Kidney (tissue), 22 donors: ENCODE measurements at places on chromosomes 4 and X.

DNA sequence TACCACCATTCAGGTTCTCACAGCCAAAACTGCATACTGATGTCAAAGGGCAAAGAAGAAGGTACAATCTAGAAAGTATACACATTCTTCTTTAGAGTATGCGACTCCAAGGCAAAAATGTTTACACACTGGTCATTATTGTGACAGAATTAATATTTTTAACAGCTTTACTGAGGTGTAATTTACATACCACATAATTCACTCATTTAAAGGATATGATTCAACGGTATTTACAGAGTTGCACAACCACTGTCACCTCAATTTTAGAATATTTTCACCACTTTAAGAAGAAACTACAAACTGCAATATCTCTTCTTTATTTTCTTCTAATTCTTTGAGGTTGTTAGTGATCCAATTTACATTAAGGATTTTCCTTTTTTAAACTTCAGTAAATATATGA is 325.4 kb upstream of the SMIM31 start:
- DNase-seq: no peak

- DNase-seq: no peak
Observed at GRCh38 chr4:134862116-134862515, 660.5 kb upstream of the PABPC4L start.

GRCh38 chr4:48602763-48603162 is 112.7 kb downstream of the ZAR1 start:
- DNase-seq: no peak

DNA sequence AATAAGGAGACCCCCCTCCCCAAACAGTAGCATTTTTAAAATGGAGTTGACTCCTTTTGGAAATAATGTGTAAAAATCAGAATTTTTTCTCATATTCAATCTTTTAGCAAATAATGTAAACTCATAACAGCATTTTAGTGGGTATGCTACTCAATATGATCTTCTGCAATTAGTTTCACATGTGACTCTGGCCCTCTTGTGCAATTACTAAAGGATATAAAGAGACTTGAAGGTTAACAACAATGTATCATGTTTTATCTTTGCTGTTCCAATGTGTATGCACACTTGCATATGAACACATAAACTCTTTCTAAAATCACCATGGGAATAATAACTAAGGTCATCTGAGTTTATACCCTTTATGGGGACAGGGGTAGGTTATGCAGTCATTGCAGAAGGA is 39.9 kb upstream of the RXFP1 start:
- DNase-seq: no peak

- no peak for DNase-seq
Observed at GRCh38 chr4:151833174-151833573, 72.4 kb upstream of the GATB start.

- no peak for DNase-seq
Observed at GRCh38 chr4:56728512-56728911, 47.4 kb upstream of the HOPX start.

DNA sequence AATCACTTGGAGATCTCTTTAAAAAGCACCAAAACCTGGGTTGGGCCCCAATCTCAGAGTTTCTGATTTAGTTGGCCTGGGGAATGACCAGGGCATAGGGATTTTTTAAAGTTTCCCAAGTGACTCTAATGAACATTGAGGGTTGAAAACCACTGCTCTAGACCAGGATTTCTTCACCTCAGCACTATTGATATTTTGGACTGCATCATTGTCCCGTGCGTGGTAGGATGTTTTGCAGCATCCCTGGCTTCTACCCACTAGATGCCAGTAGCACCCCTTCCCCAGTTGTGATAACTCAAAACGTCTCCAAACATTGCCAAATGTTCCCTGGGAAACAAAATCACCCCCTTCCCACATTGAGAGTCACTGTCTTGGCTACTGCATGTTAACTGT is 61.8 kb downstream of the ATXN3L start:
- DNase-seq: no peak

DNA sequence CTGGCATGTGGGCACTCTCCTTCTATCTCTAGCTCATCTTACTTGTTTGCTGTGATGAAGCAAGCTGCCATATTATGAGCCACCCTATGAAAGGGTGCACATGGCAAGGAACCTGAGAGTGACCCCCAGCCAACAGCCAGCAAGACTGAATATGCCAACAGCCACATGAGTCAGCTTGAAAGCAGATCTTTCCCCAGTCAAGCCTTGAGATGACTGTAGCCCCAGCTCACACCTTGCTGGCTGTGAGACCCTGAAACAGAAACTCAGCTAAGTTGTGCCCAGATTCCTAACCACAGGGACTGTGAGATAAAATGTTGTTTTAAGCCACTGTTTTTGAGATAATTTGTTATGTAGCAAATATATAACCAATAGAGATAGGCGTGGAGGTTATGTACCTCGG is 36.2 kb downstream of the KDM5C start:
- no peak for DNase-seq

DNA sequence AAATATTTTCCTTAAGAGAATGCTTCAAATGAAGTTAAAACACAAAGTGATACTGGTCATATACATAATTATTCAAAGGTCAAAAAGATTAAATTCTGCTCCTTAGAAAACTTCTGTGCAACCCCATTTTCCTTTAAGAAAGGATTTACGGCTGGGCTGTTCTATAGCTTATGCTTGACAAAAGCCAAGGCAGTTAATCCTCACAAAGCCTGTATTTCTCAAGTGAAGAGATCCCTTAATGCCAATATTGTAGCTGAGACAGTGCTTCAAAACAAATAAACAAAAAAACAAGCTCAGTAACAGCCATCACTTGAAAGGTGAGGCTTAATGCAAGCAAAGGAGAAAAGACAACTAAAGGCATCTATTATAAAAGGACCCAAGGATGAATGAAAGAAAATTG is 42.5 kb downstream of the BTC start:
- no peak for DNase-seq

DNA sequence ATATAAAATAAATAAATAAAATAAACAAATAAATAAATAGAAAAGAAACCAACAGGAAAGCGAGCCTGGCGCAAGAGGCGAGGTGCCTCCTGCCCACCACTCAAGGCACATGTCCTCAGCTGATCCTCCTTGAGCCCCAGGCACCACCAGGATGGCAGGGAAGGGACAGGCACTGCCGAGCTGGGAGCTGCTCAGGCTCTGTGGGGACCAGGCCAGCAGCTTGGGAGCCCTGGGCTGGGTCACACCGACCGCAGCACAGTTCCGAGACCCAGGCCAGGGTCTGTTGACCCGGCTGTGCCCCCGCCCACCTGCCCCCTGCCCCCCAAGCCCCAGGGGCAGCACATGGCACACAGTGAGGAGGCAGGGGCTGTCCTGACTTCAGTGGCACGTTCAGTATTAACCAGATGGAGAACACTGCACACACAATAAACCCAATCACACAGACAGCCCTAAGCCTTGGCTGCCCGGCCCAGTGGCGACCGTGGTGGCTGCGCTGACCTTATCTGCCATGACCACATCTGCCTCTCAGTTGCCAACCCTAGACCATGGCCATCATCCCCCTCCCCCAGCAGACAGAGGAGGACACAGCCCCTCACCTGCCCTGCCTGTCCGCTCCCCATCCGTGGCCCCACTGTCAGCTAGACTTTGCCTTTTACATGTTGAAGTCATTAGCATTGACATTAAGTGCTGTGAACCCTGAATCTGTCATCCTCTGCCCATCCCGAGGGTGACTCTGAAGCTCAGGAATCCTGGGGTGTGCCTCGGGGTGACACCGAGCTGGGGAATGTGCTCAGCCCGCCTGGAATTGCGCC is 2.9 kb upstream of the TREX2 start:
- DNase-seq: peak; percentile 63

DNA sequence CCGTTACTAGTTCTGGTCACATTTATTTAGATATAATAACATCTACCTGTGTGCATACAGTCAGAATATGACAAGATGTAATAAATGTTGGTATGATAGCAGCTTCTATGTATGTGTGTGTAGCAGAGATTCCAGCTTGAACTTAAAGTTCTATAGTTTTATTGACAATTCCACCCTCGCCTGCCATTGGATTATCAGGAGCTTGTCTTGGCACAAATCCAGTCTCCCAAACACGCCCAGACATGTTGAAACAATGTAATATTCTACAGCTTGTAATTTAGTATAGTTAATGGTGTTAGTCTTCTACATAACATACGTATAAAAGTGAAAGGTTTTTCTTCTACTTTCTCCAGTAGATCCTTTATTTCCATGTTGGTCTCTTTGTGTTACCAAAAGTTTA is 44.4 kb downstream of the BBS12 start:
- no peak for DNase-seq

DNA sequence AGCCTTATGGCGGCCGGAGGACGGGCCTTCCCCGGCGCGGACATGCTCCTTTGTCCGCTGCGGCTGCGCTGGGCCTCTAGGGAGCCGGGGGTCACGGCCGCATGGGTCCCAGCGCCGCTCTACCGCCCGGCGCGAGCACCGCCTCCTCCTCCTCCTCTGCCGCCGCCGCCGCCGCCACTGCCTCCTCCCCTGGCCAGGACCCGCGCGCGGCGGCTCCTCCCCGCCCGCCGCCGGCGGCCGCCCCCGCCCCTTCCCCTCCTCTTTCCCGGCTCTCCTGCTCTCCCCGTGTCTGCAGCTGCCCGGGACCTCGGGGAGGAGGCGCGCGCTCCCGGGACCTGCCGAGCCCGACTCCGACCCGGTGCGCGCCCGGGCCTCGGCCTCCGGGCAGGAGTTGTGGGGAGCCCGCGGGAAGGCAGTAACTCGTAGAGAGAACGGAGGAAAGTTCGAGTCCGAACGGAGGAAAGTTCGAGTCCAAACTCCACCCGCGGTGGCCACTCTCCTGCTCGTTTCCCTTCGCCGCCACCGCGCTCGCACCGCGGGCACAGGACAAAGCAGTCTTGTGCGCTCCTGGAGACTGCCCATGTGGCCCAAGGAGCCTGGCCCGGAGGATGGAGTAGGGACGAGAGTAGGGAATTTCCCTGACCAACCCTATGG is at the start of gene ADGRA3:
Gene ADGRA3 (minus strand): TSS at position 179 of the 654 bp plus-strand sequence. CDS start 282 bp downstream, outside the sequence.
- peak; percentile 91 for DNase-seq

- DNase-seq: no peak
Observed at GRCh38 chr4:171846232-171846631, 33.0 kb downstream of the GALNTL6 start.

DNA sequence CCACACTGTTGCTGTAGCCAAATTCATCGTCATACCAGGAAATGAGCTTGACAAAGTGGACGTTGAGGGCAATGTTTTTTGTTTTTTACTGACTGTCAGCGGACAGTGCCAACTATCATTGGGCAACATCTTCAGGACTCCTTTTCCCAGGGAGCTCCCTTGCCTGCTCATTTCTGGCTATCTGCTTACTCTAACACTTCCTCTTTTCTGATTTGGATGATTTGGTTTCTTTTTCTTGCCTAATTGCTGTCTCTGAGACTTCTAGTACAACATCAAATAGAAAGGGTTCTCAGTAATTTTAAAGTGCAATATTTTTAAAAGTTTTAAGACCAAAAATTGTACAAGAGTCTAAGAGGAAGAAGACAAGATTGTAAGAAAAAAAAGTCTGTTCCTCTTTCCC is 92.0 kb upstream of the KLHL4 start:
- no peak for DNase-seq

- DNase-seq: no peak
Observed at GRCh38 chrX:153438532-153438931, 7.3 kb downstream of the TREX2 start.

DNA sequence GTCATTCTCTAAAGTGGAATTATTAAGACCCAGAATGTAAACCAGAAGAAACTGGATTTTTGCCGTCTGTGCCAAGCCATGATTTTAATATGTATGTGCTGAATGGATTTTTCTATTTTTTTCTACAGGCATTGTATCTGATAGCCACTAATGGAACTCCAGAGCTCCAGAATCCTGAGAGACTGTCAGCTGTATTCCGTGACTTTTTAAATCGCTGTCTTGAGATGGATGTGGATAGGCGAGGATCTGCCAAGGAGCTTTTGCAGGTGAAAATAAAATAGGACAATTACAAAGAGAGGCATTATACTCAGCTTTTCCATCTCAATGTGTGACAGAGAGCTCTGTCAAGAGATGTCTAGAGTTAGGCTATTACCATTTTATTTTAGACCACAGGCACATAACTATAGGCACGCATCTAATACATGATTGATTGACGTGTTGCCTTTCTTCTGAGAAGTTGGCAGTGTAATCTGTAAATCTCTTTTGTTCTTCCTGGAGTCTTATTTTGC is 53.9 kb downstream of the CAPN6 start:
- no peak for DNase-seq

DNA sequence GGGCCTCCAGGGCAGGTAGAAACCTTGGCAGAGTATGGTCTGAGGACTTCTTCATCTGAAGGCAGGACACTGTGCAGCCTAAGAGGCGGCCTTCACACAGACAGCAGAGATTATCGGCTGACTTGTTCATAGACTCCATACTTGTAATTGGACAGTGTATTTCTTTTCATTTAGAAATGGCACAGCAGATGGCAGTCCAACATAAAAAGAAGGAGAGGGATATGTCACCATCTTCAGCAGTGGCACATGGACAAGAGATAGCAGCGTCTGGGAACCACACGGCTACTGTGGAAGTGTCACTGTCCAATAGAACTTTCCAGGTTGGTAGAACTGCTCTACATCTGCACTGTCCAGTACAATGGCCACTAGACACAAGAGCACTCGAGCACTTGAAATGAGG is 21.7 kb upstream of the GEMIN8 start:
- DNase-seq: no peak

DNA sequence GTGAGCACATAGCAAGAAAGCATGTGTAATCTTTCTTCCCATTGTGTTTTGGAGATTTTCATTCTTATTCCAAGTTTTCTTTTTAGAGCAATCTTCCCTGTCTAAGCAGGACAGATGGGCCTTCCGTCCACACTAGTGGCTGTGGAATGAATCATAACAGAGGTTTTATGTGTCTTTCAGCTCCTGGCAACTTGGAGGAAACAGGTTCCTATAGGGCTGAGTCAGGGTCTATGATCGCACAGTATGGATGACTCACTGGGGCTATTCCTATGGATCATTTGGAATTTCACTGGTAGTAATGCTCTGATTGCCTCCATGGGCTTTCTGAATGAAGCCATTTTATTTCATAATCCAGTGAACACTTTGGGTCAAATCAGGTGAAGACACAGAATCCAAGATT is 51.8 kb upstream of the CBLL2 start:
- no peak for DNase-seq

- DNase-seq: peak; percentile 18
Observed at GRCh38 chrX:11367609-11368430, 74.6 kb downstream of the AMELX start.

- DNase-seq: no peak
Observed at GRCh38 chr4:87560802-87561201, 31.6 kb upstream of the SPARCL1 start.

DNA sequence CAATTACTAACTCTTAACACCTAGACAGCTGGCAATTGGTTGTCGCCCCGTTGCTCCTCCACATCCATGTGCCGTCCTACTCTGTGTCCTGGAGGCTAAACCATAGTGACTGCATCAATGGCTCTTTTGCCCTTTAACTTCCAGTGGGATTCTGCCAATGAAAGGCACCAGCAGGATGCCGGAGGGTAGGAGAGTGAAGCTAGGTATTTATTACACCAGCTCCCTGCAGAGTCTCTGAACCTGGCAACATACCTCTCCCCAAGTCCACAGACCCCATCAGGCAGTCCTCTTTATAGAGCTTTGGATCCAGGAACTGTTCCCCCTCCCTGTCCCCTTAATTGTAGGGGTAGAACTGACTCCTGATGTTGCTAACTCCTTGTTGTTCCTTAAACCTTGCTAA is 426.8 kb downstream of the HNRNPD start:
- no peak for DNase-seq

GRCh38 chr4:8666581-8666980 is 74.0 kb downstream of the CPZ start:
- no peak for DNase-seq
